ENCODE measurements at places on chromosomes 2 and 18. TPM values are rescaled to one million over a fixed set of nuclear protein-coding genes. Genes with fewer than 3 reads are reported as not detected.

Gene ABCG5
- polyA plus RNA-seq: 0.03 TPM

Gene D2HGDH
- polyA plus RNA-seq: 131 TPM

Gene RHBDD1
- polyA plus RNA-seq: 4.8 TPM

Gene AOX1
- 101 TPM for polyA plus RNA-seq

Gene MBP
- polyA plus RNA-seq: 7.6 TPM

Gene CD28
- polyA plus RNA-seq: 0.08 TPM

Data from adrenal gland (tissue), 19 donors.